ENCODE measurements at places on chromosomes 4 and X.

DNA sequence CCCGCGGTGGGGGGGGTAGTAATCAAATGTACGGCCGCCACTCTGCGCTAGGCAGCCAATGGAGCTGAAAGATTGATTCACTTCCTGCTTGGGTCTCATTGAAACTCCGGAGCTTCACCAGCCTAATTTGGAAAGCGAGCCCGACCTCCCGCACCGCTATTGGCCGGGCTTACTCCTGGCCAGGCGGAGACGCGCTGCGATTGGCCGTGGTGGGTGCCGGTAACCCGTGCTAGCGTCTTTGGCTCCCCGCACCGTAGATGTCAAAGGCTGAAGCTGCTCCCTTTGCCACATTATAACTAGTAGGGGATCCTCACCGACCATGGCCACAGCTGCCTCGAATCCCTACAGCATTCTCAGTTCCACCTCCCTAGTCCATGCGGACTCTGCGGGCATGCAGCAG, at the start of gene POU3F4:
POU3F4 (plus strand) TSS at position 285 of the 400 bp plus-strand sequence; CDS start at position 320, 35 bp downstream.
- DNase-seq = no peak

DNA sequence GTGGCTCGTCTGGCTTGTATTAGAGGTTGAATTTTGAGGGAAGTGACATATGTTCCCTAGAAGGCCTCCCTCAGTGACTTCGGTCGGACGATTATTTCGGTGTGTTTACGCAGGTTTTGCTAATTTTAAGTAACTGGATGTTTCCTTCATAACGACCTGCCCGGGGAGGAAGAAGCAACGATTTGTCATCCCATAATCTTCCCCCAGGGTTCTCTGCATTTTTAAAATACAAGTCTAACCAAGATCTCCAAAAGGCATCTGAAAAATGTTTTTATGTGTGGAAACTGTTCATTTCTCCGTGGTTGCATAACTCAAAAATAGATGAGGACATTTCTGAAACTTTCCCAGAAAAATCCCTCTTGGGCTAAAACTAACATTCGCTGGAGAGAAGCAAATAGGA, 195.4 kb downstream of the SHOX start:
- no peak for DNase-seq

- peak; percentile 39 for DNase-seq
Measured at GRCh38 chr4:17324386-17324830, 187.5 kb downstream of the QDPR start.

- no peak for DNase-seq
Measured at GRCh38 chrX:683576-683975, 53.0 kb downstream of the SHOX start.

GRCh38 chr4:90875791-90876190, 748.6 kb downstream of the CCSER1 start:
- DNase-seq = no peak

DNA sequence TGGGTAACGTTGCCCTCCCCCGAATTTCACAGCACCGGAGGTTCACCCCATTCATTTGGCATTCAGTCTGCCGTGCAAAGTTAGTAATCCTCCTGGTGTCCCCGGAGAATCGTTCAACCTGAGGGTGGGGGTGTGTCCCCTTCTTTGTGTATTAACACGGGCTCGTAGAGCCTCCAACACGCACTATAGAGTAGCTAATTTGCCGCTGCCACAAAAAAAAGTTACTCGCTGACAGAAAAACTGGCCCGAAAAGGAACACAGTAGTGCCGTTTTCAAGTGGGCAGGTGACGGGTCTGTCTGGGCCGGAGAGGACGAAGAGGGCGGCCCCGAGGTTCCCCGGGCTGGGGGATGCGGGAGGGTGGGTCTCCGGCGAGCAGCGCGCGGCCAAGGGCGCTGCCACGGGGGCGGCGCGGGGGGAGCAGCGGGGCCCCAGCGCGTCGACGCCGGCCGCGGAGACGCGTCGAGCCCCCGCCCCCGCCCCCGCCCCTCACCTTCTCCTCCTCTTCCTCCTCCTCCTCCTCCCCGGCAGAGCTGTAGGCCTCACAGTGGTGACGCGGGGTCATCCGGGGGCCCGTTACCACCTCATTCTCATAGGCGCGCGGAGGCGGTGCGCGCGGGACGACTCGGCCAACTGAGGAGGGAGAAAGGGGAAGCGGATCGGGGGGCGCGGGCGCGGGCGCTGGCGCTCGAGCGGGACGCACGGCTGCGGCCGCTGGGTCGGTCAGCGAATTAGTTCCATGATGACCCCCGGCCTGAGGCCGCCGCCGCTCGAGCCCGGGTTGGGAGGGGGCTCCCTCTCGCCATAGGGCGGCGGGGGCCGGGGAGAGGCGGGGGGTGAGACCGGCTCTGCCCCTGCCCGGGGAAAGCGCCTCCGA, 571 bp downstream of the CCNI start:
- DNase-seq = peak; percentile 79

DNA sequence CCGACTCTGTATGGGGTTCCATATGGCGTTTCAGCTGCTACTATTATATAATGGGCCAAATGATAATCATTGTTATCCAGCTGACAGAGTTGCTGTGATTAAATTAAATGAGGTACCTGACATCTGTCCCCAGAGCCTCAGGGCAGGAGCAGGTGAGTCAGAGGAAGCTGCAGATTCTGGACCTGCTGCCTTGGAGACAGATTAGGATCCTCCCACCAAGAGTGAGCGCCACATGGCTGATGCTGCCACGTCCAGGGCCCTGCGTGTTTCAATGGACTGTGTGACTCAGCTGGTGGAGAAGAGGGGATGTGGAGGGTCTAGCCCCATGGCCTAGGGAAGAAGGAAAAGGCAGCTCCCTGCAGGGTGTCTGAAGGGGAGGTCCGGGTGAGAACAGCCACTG, 28.3 kb upstream of the UXT start:
- DNase-seq = no peak

DNA sequence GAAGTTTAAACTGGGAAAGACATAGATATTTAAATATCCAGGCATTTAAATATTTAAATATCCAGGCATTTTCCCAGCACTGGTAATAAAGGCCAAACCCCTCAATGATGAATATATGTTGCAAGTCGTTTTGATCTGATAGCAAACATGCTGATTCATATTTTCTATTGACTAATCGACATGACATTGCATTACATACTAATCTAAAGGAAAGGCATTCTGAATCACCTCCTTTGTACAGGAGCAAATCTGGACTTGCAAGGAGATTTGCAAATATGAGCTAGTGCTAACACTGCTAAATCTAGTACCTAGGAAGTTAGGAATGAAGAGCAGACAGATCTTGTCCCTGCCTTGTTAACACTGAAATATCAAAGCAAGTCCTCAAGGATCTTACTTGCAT, 207.3 kb downstream of the SLC7A11 start:
- DNase-seq = no peak

DNA sequence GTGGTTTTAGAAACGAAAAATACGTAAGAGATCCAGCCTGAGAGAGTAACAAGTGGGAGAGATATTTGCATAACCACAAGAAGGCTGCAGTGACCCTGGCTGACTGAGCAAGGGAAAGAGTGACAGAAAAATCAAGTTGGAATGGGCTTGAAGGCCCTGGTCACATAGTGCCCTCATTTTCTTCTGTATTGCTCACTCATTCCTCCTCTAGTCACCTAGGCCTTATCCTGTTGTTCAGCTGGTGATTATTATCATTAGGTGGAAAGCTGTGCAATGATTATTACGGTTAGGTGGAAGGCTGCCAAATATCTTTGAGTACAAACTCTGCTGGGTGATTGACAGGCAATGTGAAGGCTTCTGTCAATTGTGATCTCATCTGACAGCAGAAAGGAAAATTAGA, 2384.1 kb downstream of the PCDH7 start:
- no peak for DNase-seq

GRCh38 chrX:39484159-39485068, 613.3 kb downstream of the BCOR start:
- no peak for DNase-seq

DNA sequence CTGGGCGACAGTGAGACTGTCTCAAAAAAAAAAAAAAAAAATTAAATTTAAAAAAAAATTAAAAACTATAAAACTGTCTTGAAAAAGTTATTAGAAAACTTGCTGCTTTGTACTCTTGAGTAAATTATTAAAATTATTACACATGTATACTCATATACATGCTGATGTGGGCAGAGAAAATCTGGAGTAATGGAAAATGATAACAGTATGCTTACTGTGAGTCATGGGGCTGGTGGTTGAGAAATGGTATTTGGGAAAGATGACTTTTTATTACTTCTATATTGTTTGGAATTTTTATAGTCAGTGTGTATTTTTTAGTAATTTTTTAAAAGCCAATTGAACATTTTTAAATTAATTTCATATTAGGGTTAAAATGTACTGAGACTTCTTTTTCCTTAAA, 7.5 kb downstream of the YY2 start:
- no peak for DNase-seq

DNA sequence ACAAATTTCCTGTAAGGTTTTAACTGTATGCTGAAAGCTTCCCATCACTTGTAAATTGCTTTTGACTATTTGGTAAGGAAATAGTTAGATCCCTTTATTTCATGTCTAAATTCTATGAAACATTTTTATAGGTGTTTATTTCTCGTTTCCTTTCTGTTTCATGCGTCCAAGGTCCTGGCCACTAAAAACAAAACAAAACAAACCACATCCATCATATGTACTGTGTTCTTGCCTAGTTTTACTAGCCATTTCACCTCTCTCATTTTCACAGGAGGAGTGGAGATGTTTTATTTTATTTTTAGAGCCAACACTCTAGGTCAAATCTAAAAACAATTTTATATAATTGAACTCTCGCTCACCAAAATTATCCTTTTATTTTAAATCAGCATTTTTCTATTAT, 375.2 kb upstream of the CTSO start:
- DNase-seq = no peak

DNA sequence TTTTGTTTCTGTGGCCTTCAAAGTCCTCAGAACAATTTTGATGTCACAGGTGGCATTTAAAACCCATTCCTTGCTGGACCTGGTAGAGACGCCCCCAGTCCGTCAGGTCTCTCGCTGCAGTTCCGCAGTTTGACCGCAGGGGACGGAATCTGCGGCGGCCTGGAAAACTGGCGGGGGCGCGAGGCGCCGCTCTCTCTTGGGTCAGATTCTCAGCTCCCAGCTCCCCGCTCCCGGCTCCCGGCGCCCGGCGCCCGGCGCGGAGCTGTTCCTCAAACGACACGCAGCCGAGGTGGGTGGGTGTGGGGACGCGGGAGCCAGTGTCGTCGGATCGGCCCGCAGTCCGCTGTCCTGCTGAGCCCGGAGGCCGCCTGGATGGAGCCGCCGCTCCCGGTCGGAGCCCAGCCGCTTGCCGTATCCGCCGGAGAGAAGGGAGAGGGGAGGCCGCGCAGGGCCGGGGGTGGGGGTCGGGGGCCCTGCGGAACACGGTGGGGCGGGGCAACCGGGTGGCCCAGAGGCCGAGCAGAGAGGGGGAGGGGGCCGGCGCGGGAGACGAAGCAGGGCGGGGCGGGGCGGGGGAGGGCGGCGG, at the start of gene OCRL:
OCRL (plus strand) TSS at position 192 of the 586 bp plus-strand sequence; CDS start at position 373, 181 bp downstream.
- peak; percentile 65 for DNase-seq

Measured in activated CD4-positive, alpha-beta T cell treated with anti-CD3 and anti-CD28 coated beads, Interleukin-2, amount 50 U/mL, for 48 hours (primary cell).